ENCODE measurements at places on chromosomes 13 and 19. TPM values are rescaled to one million over a fixed set of nuclear protein-coding genes. Genes with fewer than 3 reads are reported as not detected.
A peak's percentile ranks its signal among the peaks of the same experiment; 100 is the strongest.

The CYP2S1 gene
- total RNA-seq: not detected

The RPL21 gene
- total RNA-seq: 544 TPM

DNA sequence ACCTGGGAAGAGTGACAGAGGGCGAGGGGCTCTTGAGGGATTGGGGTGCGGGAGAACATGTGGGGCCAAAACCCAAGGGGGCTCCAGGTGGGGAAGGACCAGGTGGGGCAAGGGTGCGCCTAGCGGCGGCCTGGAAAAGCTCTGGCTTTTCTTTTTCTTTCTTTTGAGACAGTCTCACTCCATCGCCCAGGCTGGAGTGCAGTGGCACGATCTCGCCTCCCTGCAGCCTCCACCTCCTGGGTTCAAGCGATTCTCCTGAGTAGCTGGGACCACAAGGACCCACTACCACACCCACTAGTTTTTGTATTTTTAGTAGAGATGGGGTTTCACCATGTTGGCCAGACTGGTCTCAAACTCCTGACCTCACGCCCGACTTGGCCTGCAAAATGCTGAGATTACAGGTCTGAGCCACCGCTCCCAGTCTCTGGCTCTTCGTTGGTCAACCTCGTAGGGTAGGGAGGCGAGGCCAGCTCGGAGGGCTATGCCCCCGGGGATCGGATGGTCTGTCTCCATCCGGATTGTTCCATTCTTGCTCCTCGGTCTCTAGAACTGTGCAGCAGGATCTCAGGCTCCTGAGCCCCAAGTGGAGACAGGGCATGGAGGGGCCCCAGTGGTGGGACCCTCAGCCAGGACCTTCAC is 3.7 kb downstream of the GADD45B start:
- peak; percentile 78 for DNase-seq

DNA sequence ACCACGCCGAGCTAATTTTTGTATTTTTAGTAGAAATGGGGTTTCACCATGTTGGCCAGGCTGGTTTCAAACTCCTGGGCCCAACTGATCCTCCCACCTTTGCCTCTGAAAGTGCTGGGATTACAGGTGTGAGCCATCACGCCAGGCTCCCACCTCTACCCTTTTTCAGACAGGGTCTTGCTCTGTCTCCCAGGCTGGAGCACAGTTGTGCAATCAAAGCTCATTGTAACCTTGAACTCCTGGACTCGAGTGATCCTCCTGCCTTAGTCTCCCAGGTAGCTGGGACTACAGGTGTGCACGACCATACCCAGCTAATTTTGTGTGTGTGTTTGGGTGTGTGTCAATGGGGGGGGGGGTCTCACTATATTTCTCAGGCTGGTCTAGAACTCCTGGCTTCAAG is 1.7 kb downstream of the RASGRP4 start:
- no peak for DNase-seq

- DNase-seq: peak; percentile 86
These were observed 75.0 kb downstream of the RASA3 start for GRCh38 chr13:114057166-114058050.

- DNase-seq: peak; percentile 18
These were observed 63.7 kb downstream of the KL start for GRCh38 chr13:33079960-33080359.

All from osteoblast (primary cell).